ENCODE measurements at places on chromosomes 7 and 10. TPM values are rescaled to one million over a fixed set of nuclear protein-coding genes. Genes with fewer than 3 reads are reported as not detected.

GRCh38 chr7:45682358-45682735, 108.2 kb downstream of the ADCY1 start:
- peak; percentile 11 for DNase-seq

GRCh38 chr10:293636-294035, 158.4 kb downstream of the ZMYND11 start:
- no peak for DNase-seq

GRCh38 chr10:114276066-114276465, 37.0 kb downstream of the VWA2 start:
- DNase-seq = no peak

DNA sequence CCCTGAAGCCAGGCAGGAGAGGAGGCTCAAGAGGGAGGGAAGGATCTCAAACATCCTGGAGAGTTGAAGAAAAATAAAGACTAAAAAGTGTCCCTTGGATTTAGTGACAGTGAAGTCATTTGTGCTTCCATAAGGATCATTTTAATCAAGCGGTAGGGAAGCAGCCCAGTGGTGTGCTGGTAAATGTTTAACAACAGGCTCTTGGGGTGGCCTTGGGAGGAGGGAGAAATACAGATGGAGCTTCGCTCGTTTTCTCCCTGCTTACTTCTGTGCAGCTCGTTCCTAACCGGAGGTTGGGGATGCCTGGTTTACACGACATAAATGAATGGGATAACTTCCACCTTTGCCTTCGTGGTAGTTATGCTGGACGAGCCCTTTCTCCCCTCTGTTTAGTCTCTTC, 140.0 kb downstream of the CAMK1D start:
- peak; percentile 52 for DNase-seq

- no peak for DNase-seq
Measured at GRCh38 chr10:132445516-132446194, 48.7 kb downstream of the PWWP2B start.

- DNase-seq = peak; percentile 77
Measured at GRCh38 chr7:41886901-41887311, 184.0 kb upstream of the INHBA start.

DNA sequence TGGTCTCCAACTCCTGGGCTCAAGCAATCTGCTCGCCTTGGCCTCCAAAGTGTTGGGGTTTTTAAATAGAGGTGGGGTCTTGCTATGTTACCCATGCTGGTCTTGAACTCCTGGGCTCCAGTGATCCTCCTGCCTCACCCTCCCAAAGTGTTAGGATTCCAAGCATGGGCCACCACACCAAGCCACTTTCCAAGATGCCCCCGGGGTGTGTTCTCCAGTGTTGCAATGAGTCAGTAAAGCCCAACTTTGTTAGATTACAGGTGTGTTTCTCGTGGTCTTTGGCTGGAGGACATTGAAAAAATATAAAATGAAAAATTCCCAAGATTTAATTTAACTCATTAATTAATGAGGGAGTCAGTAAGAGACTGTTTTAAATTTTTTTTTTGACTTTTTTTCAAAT, 29.2 kb downstream of the TACR2 start:
- DNase-seq = no peak

The PALD1 gene
- 1.3 TPM for total RNA-seq

The ESYT2 gene
- 57.5 TPM for total RNA-seq

The CAMK2B gene
- 0.42 TPM for total RNA-seq

The VWDE gene
- total RNA-seq = 0.59 TPM

The KCNMA1 gene
- 23.2 TPM for total RNA-seq

All from colonic mucosa (tissue), 4 donors.